Umbilical cord (tissue), 2 donors: ENCODE measurements at places on chromosomes 5 and 9.

- no peak for DNase-seq
These were observed 52.1 kb upstream of the TYRP1 start for GRCh38 chr9:12640866-12641636.

DNA sequence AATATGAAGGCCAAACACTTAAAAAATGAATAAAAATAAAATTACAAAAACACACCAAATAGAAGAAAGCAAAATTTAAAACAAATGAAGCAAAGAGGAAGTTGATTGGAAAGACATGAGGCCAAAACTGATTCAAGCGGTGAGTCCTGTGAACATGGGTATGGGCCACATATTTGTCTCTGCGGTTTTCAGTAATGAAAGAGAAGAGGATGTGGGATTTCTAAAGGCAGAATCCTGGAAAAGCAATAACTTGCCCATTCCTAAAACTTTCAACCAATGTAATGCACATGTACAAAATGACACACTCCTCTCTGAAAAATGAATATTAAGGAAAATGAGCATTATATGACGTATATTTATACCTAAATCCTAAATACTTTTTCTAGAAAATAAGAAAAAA lies 263.7 kb downstream of the SEMA5A start:
- no peak for DNase-seq

DNA sequence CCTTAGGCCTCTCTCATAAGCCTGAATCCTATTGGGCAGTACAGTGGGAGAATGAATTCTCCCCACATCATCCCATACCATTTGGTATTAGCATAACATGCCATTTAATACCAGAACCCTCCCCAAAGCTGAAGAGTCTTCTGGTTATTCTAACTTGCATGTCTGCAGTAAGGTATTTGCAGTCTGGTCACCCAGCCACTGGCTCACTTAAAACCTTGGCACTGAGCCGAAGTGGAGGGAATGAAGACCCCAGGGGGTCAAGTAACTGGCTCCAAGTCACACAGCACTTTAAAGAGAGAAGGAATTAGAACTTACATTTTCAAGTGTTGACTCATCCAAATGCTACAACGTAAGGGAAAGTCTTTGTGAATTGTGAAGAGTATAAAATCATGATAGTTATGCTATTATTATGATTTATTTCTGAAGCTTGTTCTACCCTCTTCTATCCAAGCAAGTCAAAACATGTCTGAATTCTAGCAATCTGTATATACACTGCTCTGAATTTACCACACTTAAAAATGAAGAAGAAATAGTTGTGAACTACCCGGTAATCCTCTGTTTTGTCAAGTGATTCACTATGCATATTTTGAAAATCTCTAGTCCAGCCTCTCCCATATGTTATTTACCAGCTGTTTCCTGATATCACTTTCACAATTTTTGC lies 28.5 kb downstream of the GLRA1 start:
- peak; percentile 87 for DNase-seq

DNA sequence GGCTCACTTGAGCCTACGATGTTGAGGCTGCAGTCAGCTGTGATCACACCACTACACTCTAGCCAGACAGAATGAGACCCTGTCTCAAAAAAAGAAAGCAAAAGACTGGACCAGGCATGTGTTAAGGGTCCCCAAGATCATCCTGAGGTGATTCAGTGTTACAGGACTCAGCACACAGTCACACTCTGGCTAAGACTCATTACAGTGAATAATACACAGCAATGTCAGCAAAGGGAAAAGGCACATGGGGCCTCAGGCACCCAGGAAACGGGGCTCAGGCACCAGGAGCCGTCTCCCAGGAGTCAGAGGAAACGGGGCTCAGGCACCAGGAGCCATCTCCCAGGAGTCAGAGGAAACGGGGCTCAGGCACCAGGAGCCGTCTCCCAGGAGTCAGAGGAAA lies 39.2 kb upstream of the NRARP start:
- no peak for DNase-seq

DNA sequence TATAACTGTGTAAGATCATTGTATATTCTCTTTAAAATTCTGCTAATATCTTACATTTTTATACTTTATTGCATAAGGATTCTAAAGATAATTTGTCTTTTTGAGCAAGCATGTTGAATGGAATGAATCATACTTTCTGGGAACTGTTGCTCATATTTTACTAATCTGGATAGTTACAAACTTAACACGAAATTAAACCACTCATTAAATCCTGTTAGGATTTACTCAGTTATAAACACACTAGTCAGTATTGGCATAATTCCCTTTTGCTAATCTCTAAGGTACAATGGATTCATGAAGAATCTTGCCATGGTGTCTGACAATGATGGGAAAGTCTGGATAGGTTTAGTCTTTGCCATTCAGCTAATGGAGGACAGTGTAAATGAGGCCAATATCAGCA lies 338.1 kb upstream of the SMC2 start:
- no peak for DNase-seq

DNA sequence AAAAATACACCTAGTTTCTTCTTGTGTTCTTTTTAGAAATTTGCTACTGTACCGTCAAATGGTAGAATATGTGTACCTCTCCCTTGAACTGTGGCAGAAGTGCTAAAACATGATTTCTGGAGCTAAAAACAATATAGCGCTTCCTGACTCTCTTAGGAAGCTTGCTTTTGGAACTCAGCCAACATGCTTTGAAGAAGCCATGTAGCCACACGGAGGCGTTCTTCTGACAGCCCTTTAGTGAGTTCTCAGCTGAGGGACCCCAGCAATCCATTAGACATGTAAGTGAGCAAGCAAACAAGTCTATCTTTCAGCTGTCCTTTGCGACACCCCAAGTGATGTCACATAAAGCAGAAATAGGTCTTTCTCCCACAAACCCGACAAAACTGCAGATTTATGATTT lies 917.0 kb downstream of the CDH9 start:
- no peak for DNase-seq

GRCh38 chr9:94817291-94818177 lies 91.0 kb downstream of the AOPEP start:
- DNase-seq: no peak
